Iris pigment epithelial cell (primary cell): ENCODE measurements at places on chromosomes 5 and 9.

DNA sequence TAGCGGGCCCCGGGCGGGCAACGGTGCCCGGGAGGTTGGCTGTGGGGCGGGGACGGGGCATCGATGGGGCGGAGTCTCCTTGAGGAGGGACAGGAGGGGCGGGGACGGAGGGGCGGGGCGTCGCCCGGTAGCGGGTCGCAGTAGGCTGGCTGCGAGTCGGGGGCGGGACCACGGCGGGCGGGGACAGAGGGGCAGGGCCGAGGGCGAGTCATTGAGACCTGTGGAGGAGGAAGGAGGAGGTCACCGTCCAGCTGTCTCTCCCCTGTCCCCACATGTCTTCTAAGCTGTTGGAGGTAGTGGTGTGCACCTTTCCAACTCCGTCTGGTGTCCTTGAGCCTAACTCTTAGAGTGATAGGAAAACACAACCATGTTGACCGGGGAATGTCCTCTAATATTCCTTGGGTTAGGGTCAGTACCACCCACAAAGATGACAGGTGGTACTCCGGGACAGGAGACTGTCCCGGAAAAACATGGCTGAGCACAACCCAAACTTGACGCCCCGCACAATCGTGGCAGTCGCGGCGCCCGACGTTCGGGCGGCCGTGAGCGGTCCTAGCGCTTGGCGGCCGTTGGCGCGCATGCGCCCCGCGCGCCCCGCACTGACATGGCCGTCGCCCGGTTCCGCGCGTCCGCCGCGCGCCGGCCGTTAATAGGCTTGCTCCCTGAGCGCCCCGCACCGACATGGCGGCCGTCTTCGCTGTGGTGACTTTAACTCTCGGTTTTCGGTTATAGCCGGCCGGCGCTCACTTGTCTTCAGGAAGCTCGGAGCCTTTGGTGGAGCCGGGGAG is at the start of the genes CRAT and PTPA:
Gene CRAT, minus strand, starts transcription at position 54 of the 788 bp plus-strand sequence. CDS start 284 bp downstream, outside the sequence.
Gene PTPA, plus strand, starts transcription at position 676 of the 788 bp plus-strand sequence. CDS start 186 bp downstream, outside the sequence.
- DNase-seq, result peak; percentile 93

GRCh38 chr5:16886366-16886736 is 49.7 kb downstream of the MYO10 start:
- peak; percentile 85 for DNase-seq

DNA sequence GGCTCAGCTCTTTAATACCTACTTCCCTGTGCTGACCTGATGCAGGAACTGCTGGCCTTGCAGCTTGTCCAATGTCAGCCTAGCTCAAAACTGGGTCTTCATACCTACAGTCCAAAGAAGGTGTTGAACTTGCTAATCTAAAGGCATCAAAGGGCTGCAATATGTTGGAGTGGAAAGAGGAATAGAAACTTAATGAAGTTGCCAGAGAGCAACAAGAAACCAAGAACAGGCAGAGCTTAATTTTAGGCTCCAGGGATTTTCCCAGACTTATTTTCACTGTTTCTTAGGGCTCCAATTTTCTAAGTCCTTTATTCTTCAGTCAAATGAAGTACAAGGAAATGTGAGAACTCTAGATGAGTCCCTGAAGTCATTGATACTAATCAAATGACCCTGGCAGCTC is 17.6 kb upstream of the ERCC6L2 start:
- DNase-seq, result no peak

GRCh38 chr9:126587187-126588185 is 26.2 kb upstream of the LMX1B start:
- peak; percentile 41 for DNase-seq

GRCh38 chr9:18566121-18566520 is 92.2 kb downstream of the ADAMTSL1 start:
- peak; percentile 88 for DNase-seq

GRCh38 chr9:12230708-12231107 is 462.5 kb upstream of the TYRP1 start:
- no peak for DNase-seq
